ENCODE measurements at places on chromosomes 11 and 22.

DNA sequence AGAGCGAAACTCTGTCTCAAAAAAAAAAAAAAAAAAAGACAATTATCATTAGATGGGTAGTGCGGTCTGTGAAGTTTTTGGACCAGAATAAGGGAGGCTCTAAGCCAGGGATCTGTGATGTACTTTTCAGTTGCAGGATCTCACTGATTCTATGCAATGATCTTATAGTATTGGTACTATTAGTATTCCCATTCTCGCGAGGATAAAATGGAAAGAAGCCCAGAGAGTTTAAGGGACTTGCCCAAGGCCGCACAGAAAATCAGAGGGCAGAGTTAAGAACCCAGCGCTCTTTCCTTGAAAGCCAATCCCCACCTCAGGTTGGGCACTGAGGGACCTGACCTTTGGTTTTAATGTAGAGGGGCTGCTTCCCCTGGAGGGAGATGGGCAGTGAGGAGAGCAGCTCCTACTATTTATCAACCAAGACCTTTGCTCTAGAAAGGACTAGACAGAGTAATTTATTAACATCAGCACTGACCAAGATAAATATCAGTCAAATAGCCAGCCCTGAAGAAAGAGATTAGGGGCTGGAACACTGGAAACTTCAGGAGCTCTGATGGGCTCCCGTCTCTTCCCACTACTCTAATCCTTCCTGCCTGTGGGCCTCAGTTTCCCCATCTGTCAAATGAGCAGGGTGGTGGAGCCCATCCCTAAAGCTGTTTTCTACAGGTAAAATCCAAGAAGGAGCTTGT is 6.0 kb downstream of the NIPSNAP1 start:
- DNase-seq, result no peak

GRCh38 chr11:35259529-35259928 is 120.6 kb downstream of the CD44 start:
- no peak for DNase-seq

DNA sequence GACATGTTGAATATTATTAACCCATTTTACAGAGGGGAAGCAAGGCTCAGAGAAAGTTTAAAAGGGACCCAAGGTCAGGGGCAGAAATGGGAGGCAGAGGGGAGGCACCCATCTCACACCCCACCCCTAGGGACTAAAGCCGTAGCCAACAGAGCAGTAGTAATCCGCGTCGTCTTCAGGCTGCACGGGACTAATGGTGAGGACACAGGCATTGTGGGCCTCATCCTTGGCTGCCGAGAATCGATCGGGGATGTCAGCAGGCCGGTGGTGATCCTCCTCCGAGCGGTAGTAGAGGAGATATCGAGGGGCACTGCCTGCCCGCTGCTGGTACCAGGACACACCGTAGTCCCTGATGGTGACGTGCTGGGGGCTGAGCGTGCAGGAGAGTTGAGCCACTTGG is 1.5 kb downstream of the VPREB3 start:
- DNase-seq, result no peak

DNA sequence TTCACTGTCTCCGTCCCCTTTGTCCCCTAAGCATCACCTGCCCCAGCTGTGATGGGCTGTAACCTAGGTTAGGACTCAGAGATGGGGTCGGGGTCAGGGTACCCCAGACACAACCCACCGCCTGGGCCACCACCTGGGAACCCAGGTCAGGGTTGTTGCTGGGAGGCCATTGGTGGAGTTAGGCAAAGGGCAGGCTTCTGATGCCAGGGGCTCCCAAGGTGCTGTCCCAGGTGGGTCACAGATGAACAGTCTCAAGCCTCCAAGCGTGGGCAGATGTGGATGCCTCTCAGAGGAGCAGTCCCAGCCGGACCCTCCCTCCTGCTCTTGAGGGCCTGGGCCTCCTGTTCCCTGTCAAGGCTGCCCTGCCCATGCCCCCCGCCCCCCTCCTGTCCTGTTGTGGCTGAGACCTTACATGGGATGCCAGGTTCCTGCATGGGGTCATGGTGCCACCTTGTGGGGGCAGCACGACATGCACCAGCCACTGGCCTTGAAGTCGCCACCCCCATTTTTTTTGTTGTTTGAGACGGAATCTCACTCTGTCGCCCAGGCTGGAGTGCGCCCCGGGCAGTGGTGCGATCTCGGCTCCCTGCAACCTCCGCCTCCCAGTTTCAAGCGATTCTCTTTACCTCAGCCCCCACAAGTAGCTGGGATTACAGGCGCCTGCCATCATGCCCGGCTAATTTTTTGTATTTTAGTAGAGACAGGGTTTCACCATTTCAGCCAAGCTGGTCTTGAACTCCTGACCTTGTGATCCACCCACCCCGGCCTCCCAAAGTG is 12.1 kb downstream of the GATD1 start:
- DNase-seq, result peak; percentile 47

Measured in stimulated activated CD4-positive, alpha-beta T cell treated with anti-CD3 and anti-CD28 coated beads, Interleukin-1b, Interleukin-23, amount 100 ng/mL, for 4 hours (primary cell).